Nephron progenitor cell (in vitro differentiated cells): ENCODE measurements at places on chromosomes 3 and 15.

GRCh38 chr3:13370055-13370454 lies 50.1 kb downstream of the NUP210 start:
- DNase-seq, result no peak

- no peak for DNase-seq
Observed at GRCh38 chr15:80350941-80351610, 53.1 kb upstream of the ARNT2 start.

GRCh38 chr3:38115645-38116427 lies 21.1 kb downstream of the ACAA1 start:
- no peak for DNase-seq

DNA sequence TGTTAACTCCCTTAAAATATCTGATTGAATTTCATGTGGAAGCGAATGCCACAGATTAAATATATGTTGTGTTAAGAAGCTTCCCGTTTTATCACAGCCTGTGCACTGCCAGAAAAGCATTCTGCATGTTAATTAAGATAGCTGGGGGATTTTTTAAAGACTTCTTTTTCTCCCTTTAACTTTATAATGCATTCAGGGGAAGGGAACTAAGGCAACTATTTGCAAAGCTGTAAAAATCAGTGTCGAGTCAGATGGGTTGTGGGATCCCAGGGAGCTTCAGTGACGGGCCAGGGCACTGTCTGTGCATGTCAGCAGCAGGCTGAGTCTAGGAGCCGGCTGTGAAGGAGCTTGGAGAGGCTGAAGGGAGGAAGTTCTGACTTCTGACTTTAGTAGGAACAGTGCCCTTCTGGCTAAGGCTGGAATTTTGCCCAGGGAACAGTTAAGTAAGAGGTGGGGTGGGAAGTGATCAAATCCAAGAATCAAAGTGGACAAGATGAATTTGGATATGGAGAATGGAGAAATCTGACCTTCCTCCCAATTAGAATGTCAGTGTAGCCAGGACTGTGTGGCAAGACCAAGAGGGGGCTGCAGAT lies 77.7 kb downstream of the ABHD5 start:
- no peak for DNase-seq
